ENCODE measurements at places on chromosomes 1 and 21.

GRCh38 chr1:117642963-117643362 lies 37.1 kb downstream of the TENT5C start:
- peak; percentile 6 for DNase-seq

DNA sequence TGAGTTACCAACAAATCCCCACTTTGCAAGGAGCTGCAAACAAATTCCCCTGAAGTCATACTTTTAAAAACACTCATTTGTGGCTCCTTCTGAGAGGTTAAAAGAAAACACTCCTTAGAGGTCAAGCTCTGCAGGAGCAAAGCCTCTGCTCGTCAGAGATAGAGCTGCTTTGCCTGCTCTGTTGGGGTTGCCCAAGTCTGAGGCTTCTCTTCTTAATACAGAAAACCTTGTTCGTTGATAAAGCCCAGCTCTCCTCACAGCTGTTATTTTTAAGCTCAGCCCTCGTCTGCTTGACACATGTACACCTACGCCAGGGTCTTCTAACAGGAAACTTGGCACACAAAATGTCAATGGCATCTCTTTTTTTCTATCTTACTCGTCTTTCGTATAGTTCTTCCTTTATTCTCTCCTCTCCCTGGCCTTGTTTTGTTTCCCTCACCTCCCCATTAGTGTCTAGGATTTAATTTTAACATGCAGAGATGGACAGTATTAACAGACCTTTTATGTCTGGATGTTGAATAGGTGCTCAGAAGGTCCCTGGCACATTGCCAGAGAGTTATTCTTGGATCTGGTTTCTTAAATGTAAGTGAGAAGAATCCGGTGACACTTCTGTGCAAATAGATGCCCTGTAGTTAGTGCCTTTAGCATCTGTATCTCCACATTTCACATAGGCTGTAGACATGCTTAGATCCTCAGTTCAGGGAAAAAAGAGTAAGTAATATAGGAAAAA lies 86.0 kb downstream of the LRRC53 start:
- DNase-seq, result no peak

DNA sequence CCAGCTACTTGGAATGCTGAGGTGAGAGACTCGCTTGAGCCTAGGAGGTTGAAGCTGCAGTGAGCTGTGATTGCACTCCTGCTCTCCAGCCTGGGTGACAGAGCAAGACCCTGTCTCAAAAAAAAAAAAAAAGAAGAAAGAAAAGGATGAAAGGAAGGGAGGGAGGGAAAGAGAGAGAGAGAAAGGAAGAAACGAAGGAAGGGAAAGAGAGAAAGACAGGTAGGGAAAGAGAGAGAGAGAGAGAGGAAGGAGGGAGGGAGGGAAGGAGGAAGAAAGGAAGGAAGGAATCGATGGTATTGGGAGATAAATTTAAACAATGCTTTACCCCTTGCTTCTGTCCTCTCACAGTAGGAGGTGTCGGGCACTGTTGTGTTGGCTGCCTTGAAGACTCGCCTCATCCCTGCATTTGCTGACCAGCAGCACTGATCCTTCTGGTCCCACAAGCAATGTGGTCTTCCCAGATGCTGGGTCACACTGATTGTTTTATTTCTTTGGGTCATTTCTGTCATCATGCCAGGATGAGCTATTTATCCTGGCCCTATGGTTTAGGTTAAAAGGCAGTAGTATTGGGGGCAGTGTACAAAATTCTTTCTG lies 30.9 kb downstream of the GPR137B start:
- no peak for DNase-seq

- DNase-seq, result no peak
Measured at GRCh38 chr1:75786901-75787493, 941 bp downstream of the RABGGTB start.

GRCh38 chr1:159900086-159900680 lies at the start of gene CFAP45:
TSS of gene CFAP45 (minus strand) at chr1:159900165. CDS start at chr1:159900098, 67 bp downstream.
- DNase-seq, result peak; percentile 38

DNA sequence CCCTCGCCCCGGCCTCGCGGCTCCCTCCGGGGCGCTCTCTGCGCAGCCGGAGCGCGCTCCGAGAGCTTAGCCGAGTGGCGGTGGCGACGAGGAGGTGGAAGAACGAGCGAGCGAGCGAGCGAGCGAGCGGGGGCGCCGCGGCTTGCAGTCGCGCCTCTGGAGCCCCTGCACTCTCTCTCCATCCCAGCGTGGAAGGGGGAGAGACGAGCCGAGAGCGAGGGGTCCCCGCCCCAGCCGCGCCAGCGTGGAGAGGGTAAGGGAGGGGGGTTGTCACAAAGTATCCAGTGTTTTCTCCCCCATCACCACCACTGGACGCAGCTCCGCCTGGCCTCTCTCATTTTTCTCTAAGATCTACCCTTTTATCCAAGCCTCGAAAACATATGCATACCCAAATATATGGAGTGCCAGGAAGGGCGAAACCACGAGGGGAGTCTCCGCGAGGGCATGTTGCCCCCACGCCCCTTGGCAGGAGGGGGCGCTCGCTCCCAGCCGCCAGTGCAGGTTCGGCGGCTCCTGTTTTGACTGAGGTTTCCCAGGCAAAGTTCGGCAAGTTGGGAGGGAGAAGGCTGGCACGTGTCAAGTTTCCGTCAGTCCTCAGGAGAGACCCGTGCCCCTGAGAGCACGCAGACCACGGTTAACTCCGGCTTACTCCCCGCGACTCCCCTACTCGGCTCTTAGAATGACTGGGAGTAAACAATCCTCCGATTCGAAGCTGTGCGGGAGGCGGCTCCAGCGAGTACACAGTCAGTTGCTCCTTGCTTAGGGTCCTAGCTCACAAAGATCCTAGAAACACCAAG lies 569 bp upstream of the DAB1 start:
- DNase-seq, result no peak

- DNase-seq, result no peak
Measured at GRCh38 chr1:13469343-13469742, 44.5 kb downstream of the LRRC38 start.

DNA sequence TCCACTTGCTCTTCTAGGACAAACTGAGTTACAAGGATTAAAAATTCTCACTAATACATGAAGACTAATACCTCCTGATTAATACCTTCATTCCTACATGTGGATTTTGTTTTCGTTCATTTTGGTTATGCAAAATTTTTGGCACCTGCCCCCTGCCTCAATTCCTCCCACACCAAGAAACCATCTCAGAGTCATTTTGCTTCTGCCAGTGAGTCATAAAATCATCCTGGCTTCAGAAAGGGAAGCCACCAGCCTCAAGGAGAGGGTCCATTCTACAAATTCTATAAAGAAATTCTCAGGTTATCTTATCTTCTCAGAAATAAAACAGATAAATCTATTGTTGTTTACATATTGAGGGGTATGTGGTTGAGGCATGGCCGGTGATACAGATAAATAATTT lies 103.2 kb upstream of the COA6 start:
- no peak for DNase-seq

- no peak for DNase-seq
Measured at GRCh38 chr1:239823852-239824251, 267.8 kb upstream of the FMN2 start.

All from activated CD4-positive, alpha-beta memory T cell treated with anti-CD3 and anti-CD28 coated beads, Interleukin-2, amount 10 ng/mL, durations not matched to agents 7 days and 5 days (primary cell).